ENCODE measurements at places on chromosomes 12 and 14.

DNA sequence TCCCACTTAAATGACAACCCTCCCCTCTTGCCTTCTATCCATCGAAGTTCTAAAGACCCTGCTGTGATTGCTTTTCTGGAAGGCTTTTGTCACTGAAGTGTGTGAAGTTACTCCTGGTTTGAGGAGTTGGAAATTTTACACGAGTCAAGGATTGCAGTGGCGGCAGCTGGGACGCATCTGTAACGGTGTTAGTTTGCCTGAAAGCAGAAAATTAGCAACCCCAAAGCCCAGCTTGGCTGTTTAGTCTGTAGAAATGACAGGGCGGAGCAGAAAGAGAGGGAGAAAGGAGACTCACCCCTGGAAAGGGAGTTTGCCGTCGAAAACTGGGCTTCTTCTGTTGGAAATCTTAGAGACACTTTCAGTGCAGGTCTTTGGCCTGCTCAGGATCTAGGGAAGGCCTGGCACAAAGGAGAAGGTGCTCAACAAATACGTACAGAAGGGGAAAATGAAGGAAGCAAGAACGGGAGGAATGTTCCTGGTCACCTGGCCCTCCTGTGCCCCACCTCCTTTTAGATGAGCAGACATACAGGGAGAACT is 931 bp upstream of the MYF5 start:
- DNase-seq = no peak

DNA sequence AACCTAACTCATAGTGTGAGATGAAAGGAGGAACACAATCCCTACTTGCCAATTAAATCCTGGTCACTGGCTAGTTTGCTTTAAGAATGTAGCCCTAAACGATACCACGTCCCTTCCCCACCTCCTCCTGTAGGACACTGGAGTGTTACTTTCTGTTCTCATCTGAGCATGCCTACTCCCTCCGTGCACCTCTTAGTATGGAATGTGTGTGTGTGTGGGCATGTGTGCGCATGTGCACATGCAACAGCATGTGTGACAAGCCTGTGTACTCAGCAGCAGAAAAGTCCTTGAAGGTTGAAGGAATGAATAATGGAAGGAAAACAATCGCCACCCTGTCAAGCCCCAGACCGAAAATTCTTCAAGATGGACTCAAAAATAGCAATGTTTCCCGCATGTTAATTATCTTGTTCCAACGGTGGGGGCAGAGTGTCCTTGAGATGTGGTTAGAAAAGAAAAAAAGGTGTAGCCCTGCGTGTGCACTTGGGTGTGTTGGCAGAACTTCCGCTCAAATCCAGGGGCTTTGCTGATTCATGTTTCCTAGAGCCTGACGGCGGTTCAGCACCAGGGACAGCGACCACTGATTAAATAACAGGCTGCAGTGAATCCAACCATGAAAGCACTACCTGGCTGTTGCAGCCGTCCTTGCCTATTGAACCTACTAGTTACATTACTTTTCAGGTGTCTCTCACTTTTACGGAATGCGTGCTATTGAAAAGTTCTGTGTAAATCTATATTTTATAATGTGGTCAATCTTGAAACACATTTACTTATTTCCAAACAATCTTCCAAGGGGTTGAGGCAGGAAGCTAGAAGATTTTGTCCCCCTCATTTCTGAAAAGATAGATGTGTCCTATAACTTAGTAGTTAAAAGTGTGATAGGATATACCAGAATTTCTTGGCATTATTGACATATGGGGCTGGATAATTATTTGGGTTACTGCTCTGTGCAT is 79.8 kb downstream of the SRRM4 start:
- DNase-seq = no peak

- DNase-seq = no peak
These were observed 162.0 kb upstream of the TMCC3 start for GRCh38 chr12:94812345-94812744.

DNA sequence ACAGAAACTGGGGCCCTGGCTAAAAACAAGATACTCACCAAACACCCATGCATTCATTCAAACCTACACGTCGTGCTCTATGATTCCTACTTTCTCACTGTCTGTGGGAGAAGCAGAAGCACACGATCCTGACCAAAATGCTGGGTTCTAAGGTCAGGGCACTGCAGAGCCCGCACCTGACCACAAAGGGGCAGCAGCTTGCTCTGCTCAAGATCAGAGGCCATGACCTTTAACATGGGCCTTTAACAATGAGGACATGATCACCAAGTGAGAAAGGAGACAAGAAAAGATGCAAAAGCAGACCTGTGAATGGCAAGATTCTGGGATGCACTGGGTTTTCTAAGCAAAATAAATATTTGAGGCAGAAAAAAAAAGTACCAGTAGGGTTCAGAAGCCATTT is 40.1 kb upstream of the VPS33A start:
- DNase-seq = no peak

- no peak for DNase-seq
These were observed 27.5 kb downstream of the MDM1 start for GRCh38 chr12:68304626-68305025.
